ENCODE measurements at places on chromosomes 7 and 10. TPM values are rescaled to one million over a fixed set of nuclear protein-coding genes. Genes with fewer than 3 reads are reported as not detected.

GRCh38 chr10:45495438-45496152, 121.6 kb downstream of the ALOX5 start:
- no peaks in the 10 kb centered on the region for H3K36me3 ChIP-seq
- no peak overlapping the region for H3K27ac ChIP-seq
- no peaks in the 10 kb centered on the region for H3K4me1 ChIP-seq
- no peaks in the 10 kb centered on the region for H3K27me3 ChIP-seq
- no peak for DNase-seq

DNA sequence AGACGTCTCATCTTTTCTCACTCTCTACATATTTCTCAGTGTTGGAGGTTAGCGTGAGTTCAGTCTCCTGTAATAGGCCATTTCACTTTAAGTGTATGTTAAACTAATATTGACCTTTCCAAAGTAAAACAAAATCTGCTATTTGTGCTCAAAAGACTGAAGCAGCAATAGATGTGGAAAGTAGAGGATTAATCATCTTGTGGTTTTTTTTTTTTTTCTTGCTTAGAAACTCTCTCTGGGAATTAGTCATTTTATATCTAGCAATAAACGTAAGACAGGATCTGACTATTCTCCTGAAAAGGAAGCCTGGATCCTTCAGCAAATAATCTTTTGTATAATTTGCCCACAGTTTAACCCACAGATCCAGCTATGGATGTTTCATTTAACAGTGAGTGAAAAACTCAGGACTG, 81.7 kb downstream of the NRP1 start:
- no peaks in the 10 kb centered on the region for H3K27me3 ChIP-seq
- no peaks in the 10 kb centered on the region for H3K36me3 ChIP-seq
- no peak overlapping the region for H3K4me3 ChIP-seq
- peaks cover 21% of the 10 kb centered on the region for H3K4me1 ChIP-seq
- DNase-seq = no peak
- no peak overlapping the region for H3K27ac ChIP-seq

DNA sequence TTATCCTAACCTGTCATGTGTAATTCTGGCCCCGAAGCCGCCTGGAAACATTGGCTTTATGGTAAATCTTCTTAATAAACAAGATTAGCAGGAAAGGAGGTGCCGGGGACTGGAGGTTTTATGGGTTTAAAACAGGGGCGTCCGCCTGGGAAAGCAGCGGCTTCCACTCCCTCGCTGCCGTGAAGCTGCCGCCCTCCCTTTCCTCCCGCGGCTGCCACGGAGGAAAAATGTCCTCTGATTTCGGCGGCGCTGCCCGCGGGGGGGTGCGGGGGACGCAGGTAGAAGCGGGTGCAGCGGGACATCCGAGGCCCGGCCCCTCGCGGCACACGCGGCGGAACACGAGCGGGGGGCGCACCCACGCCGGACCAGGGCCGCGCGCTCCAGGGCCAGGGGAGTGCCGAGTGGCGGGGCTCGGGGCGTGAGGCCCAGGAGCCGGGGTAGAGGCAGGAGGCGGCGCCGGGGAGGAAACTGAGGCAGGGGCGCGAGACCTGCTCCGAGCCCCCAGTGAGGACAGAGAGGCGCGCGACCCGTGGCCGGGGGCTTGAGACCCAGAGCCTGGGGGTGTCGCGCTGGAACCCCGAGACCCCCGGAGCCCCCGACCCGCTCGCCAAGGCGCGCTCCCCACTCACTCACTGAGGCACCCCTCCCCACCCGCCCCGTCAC, 993 bp downstream of the PTPRN2 start:
- no peak for DNase-seq
- H3K4me1 ChIP-seq = peaks cover 11% of the 10 kb centered on the region
- H3K36me3 ChIP-seq = no peaks in the 10 kb centered on the region
- no peak overlapping the region for H3K27ac ChIP-seq
- no peak overlapping the region for H3K4me3 ChIP-seq
- H3K27me3 ChIP-seq = peaks cover 37% of the 10 kb centered on the region

DNA sequence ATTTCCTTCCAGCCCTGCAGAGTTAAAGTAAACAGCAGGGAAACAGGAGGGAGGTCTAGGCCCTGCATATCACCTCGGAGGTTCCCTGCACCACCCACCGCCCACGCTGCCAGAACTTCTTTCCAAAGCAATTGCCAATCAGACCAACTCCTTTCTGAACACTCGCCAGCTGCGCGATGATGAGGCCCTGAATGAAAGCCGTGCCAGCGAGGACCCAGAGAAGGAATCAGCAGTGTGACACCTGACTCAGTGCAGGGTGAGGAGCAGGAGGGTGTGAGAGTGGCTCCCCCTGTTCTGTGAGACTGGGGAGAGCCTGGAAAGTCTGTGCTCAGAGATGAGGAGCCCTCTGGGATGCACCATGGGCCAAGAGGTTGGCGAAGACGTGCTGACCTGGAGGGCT, 3.3 kb upstream of the TCERG1L start:
- no peak for DNase-seq
- no peaks in the 10 kb centered on the region for H3K4me1 ChIP-seq
- no peaks in the 10 kb centered on the region for H3K36me3 ChIP-seq
- H3K27me3 ChIP-seq = no peaks in the 10 kb centered on the region
- H3K4me3 ChIP-seq = no peak overlapping the region
- no peak overlapping the region for H3K27ac ChIP-seq

GRCh38 chr7:155782466-155782865, 29.8 kb downstream of the SHH start:
- no peak for DNase-seq
- no peaks in the 10 kb centered on the region for H3K4me1 ChIP-seq
- no peaks in the 10 kb centered on the region for H3K27me3 ChIP-seq

DNA sequence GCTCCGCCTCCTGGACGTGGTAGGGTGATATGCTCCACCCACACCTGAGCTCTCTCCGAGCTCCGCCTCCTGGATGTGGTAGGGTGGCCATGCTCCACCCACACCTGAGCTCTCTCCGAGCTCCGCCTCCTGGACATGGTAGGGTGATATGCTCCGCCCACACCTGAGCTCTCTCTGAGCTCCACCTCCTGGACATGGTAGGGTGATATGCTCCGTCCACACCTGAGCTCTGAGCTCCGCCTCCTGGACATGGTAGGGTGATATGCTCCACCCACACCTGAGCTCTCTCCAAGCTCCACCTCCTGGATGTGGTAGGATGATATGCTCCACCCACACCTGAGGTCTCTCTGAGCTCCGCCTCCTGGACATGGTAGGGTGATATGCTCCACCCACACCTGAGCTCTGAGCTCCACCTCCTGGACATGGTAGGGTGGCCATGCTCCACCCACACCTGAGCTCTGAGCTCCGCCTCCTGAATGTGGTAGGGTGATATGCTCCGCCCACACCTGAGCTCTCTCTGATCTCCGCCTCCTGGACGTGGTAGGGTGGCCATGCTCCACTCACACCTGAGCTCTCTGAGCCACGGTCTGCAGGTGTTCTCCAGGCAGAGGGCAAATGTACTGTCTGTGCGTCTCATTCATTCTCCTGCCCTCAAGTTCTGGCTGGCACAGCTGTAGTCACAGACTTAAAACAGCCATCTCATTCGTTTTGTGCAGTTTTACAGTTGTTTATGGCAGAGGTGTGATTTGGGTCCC, 252.4 kb downstream of the DIP2C start:
- DNase-seq = no peak
- no peak overlapping the region for H3K4me3 ChIP-seq
- H3K27me3 ChIP-seq = no peaks in the 10 kb centered on the region
- peaks cover 44% of the 10 kb centered on the region for H3K4me1 ChIP-seq
- H3K27ac ChIP-seq = no peak overlapping the region

GRCh38 chr7:134667899-134668298, 21.2 kb downstream of the BPGM start:
- H3K4me3 ChIP-seq = no peak overlapping the region
- H3K27me3 ChIP-seq = no peaks in the 10 kb centered on the region
- no peak for DNase-seq
- no peaks in the 10 kb centered on the region for H3K36me3 ChIP-seq
- no peak overlapping the region for H3K27ac ChIP-seq

GRCh38 chr10:58389024-58389423, 3.8 kb downstream of the TFAM start:
- no peaks in the 10 kb centered on the region for H3K27me3 ChIP-seq
- DNase-seq = no peak
- no peak overlapping the region for H3K27ac ChIP-seq
- H3K4me3 ChIP-seq = no peak overlapping the region
- H3K4me1 ChIP-seq = peaks cover 30% of the 10 kb centered on the region

DNA sequence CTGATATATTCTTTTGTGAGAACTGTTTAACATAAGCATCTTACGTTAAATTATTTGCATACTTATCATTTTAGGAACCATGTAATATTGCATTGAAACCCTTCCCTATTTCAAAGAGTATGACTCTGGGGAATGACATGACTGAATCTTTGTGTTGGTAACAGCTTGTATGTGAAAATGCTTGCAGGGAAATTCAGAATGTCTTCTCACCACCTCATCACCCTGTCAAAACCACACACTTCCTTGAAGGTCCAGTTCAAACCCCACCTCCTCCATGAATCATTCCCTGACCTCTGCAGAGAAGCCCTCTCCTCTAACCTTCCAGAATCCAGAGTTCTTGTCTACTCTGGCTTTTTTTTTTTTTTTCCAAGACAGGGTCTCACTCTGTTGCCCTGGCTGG, 26.3 kb upstream of the NKX2-3 start:
- no peaks in the 10 kb centered on the region for H3K4me1 ChIP-seq
- H3K27me3 ChIP-seq = no peaks in the 10 kb centered on the region
- H3K27ac ChIP-seq = no peak overlapping the region
- DNase-seq = no peak
- H3K36me3 ChIP-seq = no peaks in the 10 kb centered on the region
- H3K4me3 ChIP-seq = no peak overlapping the region

DNA sequence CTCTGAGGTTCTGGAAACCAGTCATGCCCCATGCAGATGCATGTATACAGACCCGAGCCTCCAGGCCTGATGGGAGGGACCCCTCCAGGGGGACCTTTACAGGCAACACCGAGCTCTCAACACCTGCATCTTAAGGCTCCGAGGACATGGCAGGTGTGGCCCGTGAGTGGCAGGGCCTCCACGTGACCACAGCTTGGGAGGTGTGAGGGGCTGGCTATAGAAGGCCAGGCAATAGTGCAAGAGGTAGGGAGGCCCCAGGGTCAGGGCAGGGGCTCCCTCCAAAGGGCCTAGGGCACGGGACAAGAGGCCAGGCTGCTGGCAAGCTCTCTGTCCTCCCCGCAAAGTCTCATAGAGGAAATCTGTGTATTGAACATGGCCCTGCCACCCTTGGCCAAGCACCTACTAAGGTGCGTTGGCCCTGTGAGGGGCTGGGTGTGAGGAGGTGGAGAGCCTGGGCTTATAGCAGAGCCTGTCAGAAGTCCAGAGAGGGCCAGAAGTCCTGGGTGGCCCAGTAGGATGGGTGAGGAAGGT, 134.2 kb downstream of the PTPN20 start:
- H3K36me3 ChIP-seq = no peaks in the 10 kb centered on the region
- H3K27ac ChIP-seq = no peak overlapping the region
- peaks cover 10% of the 10 kb centered on the region for H3K4me1 ChIP-seq
- H3K4me3 ChIP-seq = no peak overlapping the region

GRCh38 chr10:102113261-102113955, 6.8 kb downstream of the LDB1 start:
- peak overlapping the region; percentile 56 for H3K4me3 ChIP-seq
- H3K27me3 ChIP-seq = no peaks in the 10 kb centered on the region
- peaks cover 32% of the 10 kb centered on the region for H3K36me3 ChIP-seq

DNA sequence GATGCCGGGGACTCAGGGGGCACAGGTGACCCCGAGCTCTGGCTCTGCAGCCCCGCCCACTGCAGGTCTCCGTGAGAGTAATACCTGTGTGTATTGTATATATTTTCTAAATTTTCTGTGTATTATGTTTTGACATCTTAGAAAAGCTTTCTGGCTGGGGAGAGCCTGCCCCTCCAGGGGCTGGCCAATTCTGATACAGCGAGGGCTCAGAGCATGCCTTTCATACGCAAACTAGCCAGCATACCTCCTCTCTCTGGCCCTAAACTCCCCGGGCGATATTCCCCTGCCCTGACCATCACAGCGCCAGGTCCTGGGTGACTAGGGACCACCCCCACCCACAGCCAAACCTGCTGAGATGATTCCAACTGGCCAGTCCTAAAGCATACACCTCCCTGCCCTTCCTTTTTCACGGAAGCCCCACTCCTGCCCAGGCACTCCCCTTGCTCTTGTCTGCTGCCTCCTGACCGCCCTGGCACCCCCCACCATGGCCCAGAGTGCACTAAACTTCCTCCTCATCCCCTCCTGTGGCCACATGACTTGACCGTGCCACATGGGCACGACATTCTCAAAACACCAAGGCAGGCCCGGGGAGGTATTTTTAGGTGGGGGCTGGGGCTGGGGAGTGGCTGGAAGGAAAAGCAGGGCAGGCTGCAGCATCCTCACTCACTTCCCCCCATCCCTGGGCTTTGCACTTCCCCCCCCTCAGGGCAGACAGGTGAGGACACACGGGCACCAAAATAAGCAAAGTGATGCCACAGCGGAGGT, 61.5 kb downstream of the INSIG1 start:
- no peaks in the 10 kb centered on the region for H3K36me3 ChIP-seq
- H3K27me3 ChIP-seq = peaks cover 6% of the 10 kb centered on the region
- DNase-seq = no peak
- no peaks in the 10 kb centered on the region for H3K4me1 ChIP-seq
- H3K27ac ChIP-seq = no peak overlapping the region

GRCh38 chr7:104981672-104982037, 32.4 kb upstream of the KMT2E start:
- H3K36me3 ChIP-seq = no peaks in the 10 kb centered on the region
- no peak overlapping the region for H3K4me3 ChIP-seq
- no peaks in the 10 kb centered on the region for H3K27me3 ChIP-seq
- DNase-seq = no peak
- peaks cover 25% of the 10 kb centered on the region for H3K4me1 ChIP-seq
- no peak overlapping the region for H3K27ac ChIP-seq

DNA sequence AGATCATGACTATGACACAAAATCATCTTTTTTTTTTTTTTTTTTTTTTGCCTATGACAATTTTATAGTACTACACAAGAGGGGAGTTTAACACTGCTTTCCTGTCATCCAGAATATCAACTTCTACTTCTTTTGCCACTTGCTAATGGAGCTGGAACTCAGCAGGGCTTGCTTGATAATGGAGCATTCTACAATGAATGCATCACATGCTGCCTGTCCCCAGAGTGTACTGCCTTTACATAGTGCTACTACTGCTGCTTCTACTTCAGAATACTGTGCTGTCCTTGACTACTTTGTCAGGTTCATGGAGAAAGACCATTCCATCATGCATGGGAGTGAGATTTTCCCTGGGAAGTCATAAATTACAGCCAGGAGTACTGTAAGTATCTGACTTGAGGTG, 338.6 kb upstream of the SEMA3A start:
- H3K4me1 ChIP-seq = no peaks in the 10 kb centered on the region
- H3K4me3 ChIP-seq = no peak overlapping the region
- H3K36me3 ChIP-seq = no peaks in the 10 kb centered on the region
- no peak for DNase-seq

The EBLN1 gene
- not detected for total RNA-seq

The PRF1 gene
- 94.8 TPM for total RNA-seq

The LIPN gene
- total RNA-seq = not detected

The ASIC3 gene
- total RNA-seq = 2.6 TPM

The ZCCHC24 gene
- 1.00 TPM for total RNA-seq

The TMEM236 gene
- 0.09 TPM for total RNA-seq

The GJD4 gene
- total RNA-seq = not detected

The EPHA1 gene
- total RNA-seq = 3.1 TPM

The AKR1C2 gene
- total RNA-seq = not detected

The MOGAT3 gene
- total RNA-seq = not detected
